NCI-H2171 treated with DMSO at 0.1 percent for 48 hours (cell line): ENCODE measurements at places on chromosomes 5 and 9.
A peak's percentile ranks its signal among the peaks of the same experiment; 100 is the strongest.

GRCh38 chr5:95401626-95402025 lies 10.5 kb downstream of the FAM81B start:
- no peak for DNase-seq

DNA sequence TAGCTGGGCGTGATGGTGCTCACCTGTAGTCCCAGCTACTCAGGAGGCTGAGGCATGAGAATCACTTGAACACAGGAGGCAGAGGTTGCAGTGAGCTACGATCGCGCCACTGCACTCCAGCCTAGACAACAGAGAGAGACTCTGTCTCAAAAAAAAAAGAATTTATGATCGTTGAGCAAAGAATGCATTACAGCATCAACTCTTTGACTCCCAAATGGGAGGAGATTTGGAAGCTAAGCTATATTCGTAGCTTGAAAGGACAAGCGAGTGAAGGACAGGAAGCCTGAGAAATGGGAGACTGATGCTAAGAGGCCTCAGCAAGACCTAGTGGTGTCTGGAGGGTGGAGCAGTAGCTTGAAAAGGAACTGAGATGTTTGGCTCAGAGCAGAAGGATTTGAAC lies 10.3 kb upstream of the CCIN start:
- DNase-seq: no peak

GRCh38 chr5:17831279-17831678 lies 197.0 kb downstream of the TAF11L14 start:
- DNase-seq: peak; percentile 91

DNA sequence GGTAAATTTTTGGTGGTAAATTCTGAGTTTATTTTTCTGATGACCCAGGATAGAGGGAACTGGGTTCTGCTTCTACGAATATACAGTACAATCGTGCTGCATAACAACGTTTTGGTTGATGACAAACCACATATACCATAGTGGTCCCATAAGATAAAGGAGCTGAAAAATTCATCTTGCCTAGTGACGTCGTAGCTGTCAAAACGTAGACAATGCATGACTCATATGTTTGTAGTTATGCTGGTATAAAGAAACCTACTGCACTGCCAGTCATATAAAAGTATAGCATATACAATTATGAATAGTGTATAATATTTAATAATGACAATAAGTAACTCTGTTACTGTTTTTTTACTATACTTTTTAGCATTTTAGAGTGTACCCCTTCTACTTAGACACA lies 244.0 kb downstream of the GAS1 start:
- no peak for DNase-seq

DNA sequence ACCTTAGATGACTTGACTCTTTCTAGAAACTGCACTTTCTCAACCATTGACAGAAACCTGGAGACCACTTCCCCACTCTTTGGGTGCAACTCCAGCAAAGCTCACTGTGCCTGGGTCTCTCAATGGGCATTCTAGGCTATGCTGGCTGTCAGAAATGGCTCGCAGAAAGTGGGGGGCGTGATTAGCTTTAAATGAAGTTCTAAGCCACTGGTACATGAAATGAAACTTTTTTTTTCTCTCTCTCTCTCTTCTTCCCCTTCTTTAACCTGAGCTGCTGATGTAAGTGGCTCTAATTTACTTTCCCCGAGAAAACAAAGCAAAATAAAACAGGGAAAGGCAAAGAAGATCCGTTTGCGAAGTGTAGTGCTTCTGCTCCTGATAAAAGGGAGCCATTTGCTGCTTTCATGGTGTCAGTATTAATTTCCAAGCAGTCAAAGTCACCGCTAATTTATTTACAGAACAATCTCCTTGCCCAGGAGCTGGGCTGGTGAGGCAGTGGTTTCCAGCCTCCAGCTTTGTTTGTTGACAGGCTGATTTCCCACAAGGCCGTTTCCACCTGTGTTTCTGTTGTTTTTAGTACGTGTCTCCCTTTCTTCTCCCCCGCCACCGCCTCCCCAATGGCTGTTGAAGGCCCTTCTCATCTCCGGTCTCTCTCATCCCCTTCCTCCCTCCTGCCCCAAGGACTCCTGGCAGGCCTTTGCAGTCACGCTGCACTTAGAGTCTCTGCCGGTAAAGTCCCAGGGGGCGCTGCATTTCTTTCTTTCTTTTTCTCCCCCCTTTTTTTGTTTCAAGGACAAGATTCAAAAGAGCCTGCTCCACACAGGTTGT lies 422.9 kb downstream of the EBF1 start:
- no peak for DNase-seq

- DNase-seq: no peak
These were observed 47.4 kb upstream of the FAM120AOS start for GRCh38 chr9:93500571-93501298.

DNA sequence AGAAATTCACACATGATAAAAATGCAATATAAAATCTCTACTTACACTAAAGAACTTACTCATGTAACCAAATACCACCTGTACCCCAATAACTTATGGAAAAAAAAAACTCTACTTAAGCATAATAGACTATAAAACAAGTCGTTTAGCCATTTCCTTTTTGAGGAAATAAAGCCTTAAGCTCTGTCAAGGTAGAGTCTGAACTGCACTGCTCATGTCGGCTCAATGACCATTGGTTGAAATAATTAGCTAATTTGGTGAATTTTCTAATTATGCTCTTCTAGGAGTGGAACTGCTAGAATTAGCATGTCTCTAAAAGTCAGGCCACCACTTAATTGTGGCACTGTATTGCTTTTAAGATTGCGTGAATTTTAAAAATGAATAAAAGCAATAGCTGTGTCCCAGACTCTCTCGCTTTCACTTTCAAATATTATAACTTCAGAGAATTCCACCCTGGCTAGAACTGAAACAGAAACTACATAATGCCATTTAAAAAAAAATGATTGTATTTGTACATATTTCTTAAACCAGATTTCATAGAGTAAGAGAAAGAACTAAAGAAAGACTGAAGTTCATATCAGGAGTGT lies 113.0 kb upstream of the PCA3 start:
- no peak for DNase-seq

GRCh38 chr9:136463578-136463977 lies 19.3 kb downstream of the SEC16A start:
- DNase-seq: no peak
